ENCODE measurements at places on chromosomes 13 and 19. TPM values are rescaled to one million over a fixed set of nuclear protein-coding genes. Genes with fewer than 3 reads are reported as not detected.

Gene SGCG
- 0.10 TPM for total RNA-seq

GRCh38 chr13:100987948-100988347 is 313.4 kb upstream of the TMTC4 start:
- peak; percentile 9 for DNase-seq

DNA sequence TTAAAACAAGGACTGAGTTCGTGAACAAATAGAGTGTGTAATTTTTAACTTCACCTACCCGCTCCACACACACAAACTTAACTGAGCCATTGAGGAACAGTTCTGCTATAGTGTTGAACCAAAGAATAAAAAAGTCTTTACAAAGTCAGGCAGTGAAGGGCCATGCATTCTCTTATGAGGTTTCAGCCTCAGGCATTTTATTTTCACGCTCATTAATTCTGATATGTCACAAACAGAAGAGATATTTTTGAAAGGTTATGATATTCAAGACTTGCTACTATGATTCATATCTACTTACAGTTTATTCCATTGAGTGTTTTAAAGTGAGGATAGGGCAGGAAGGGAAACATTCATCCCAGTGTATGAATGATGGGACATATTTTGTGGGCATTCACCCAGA is 282.2 kb downstream of the SLITRK5 start:
- no peak for DNase-seq

DNA sequence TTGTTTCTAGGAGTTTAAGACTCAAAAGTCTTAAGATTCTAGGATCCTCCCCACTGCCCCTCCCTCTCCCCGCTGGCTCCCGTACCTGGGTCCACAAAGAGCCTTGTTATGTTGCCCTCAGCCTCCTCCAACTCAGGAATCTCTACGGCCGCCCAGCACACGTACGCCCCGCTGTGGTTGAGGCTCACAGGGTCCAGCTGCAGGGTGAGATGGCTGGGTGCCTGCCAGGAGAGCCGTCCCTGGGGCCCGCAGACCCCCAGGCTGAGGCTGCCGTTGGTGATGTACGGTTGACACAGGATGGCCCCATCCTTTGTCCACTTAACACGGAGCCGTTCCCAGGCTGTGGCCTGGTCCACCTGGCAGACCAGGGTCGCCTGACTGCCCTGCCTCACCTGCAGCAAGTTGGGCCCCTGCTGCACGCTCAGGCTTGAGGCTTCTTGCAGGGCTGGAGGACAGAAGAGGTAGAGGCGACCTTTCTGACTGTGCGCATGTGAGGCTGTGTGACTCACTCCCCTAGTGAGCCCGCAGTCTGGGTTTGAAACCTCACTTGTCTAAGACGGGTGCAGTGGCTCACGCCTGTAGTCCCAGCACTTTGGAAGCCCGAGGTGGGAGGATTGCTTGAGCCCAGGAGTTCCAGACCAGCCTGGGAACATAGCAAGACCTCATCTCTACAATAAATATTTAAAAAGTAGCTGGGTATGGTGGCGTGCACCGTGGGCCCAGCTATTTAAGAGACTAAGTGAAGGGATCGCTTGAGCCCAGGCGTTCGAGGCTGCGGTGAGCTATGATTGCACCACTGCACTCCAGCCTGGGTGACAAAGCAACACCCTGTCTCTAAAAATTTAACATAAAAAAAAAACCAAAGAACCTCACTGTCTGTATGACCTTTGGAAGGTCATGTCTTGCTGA is 4.0 kb downstream of the TMIGD2 start:
- DNase-seq = no peak

DNA sequence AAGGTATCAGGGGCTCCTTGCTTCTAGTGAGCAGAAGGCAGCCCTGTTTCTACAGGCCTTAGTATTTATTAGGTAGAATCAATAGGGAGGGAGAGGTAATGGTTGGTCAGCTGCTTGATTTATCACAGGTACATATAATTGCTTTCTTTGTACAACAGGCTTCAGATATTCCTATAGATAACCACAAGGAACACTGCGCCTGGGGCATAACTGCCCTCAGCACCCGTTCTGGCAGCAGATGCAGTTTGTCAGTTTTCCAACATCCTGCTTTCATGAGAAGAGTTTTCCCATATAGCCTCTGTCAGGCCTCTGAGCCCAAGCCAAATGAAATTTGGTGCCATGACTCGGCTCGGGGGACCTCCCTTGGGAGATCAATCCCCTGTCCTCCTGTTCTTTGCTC is 12.4 kb upstream of the ZNF486 start:
- DNase-seq = no peak

Gene ZNF430
- total RNA-seq = 17.5 TPM

DNA sequence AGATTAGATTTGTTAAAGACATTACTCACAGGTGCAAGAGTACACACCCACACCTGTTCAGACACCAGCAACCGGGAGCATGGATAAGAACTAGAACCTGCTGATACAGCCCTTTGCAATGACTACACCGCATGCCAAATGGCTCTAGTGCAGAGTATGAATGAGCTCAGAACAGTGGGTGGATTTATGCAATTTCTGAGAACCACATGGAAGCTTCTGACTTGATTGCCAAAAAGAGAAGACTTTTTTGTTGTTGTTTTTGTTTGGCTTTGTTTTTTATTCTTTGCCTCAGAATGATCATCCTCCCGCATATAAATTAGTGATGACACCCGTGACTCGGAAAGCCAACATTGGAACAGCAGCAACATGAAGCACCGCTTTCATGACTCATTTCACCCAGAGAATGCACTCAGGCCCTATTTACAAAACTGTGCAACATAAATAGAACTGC is 77.4 kb upstream of the LRCH1 start:
- DNase-seq = peak; percentile 22

DNA sequence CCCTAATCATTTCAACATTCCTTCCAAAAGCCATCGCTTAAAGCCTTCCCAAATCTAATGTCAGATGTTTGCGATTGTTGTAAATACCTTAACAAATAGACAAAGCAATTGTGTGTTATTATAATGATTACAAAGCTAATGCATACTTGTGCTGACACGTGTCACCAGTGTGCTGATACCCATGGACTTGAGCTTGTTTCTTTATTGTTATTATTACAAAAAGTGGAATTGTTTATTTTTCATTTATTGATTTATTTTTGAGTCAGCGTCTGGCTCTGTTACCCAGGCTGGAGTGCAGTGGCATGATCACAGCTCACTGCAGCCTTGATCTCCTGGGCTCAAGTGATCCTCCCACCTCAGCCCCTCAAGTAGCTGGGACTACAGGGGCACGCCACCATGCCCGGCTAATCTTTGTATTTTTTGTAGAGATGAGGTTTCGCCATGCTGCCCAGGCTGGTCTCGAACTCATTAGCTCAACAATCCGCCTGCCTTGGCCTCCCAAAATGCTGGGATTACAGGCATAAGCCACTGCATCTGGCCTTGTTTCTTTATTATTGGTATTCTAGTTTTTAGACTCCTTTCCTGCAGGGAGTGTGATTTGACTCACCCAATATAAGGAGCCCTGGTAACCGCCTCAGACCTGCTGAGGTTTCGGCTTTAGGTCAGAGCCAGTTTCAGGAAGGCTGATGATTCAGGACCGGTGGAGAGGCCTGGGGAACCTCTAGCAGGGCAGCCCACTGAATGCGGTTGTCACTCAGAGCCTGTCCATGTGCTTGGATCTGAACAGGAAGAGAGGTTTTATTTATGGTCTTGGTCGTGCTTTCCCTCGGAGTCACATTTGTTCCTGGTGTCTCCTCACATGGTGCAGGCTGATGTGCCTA is 2.1 kb upstream of the FBXO17 start:
- peak; percentile 88 for DNase-seq

Gene ZNF699
- 10.9 TPM for total RNA-seq

All from renal cortical epithelial cell (primary cell).